Stimulated activated CD4-positive, alpha-beta T cell treated with anti-CD3 and anti-CD28 coated beads, Interleukin-4, amount 100 ng/mL, for 4 hours (primary cell): ENCODE measurements at places on chromosomes 3 and 15.

GRCh38 chr3:115523458-115523857 lies 99.9 kb upstream of the GAP43 start:
- no peak for DNase-seq

- DNase-seq = no peak
Observed at GRCh38 chr3:173823911-173824460, 426.4 kb downstream of the NLGN1 start.

- no peak for DNase-seq
Observed at GRCh38 chr3:62332017-62332416, 41.3 kb downstream of the FEZF2 start.

DNA sequence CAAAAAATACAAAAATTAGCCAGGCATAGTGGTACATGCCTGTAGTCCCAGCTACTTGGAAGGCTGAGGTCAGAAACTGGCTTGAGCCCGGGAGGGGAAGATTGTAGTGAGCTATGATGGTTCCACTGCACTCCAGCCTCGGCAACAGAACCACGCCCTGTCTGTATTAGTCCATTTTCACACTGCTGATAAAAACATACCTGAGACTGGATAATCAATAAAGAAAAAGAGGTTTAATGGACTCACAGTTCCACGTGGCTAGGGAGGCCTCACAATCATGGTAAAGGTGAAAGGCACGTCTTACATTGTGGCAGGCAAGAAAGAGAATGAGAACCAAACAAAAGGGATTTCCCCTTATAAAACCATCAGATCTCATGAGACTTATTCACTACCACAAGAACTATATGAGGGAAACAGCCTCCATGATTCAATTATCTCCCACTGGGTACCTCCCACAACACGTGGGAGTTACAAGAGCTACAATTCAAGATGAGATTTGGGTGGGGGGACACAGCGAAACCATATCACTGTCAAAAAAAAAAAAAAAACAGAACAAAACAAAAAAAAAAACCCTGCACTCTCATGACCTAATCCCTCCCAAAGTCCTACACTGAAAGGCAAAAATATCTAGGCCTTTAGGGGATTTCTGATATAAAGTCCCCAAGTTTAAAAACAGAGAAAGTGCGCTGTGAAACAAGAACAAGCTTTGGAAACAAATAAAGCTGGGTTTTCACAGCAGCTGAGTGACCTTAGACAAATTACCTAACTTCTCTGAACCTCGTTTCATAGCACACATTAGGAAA lies 224.7 kb downstream of the IGSF11 start:
- DNase-seq = no peak

DNA sequence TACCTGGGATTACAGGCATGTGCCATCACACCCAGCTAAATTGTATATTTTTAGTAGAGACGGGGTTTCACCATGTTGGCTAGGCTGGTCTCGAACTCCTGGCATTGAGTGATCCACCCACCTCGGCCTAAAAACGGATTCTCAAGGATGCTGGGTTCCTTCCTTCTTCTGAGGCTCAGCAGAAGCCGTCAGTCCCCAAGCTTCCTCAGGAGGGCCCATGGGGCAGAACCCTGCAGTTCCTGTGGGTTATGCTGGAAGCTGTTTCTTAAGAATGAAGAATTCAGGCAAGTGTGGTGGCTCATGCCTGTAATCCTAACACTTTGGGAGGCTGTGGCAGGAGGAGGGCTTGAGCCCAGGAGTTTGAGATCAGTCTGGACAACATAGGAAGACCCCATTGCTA lies 29.0 kb upstream of the ZNF710 start:
- no peak for DNase-seq

GRCh38 chr15:101614001-101614585 lies 38.1 kb downstream of the TM2D3 start:
- DNase-seq = no peak

DNA sequence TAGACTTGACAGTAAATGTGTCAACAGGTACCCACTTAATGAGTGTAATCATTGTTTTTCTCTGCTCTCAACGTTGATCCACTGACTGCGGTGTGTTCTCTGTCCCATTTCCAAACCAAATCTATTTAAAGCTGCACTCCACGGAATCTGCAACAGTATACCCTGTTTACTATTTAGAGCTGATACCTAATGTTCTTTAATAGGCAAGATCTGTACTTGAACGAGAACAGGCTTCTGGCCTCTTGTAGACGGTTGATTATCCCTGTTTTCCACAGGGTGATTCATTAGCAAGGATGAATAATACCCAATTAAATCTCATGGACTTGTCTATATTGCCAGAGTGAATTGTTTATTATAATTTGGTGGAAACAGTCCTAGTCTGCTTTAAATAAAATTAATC lies 189.9 kb downstream of the LPP start:
- DNase-seq = no peak

DNA sequence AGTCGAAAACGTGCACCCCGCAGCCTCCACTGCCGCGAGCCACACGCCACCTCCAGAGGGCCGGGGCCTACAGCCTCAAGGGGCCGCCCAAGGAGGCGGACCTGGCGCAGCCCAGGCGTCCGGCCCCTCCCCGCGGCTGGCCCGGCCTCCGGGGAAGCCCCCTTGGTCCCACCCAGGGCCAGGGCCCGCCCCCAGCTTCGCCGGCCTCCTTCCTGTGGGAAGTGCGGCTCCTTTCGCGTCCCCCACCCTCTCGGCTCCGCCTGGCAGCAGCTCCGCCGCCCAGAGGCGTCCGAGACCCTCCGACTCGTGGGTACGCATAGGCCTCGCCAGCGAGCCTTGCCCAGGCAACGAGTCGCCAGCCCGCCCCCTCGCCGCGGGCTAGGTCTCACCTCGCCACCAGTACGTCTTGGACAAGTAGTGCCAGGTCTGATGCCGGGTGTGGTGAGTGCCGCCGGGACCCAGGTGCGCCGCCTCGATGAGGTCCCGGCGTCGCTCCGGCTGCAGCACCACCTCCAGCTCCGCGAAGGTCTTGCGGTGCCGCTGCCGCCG lies 642 bp downstream of the ZBTB11 start:
- DNase-seq = peak; percentile 97

DNA sequence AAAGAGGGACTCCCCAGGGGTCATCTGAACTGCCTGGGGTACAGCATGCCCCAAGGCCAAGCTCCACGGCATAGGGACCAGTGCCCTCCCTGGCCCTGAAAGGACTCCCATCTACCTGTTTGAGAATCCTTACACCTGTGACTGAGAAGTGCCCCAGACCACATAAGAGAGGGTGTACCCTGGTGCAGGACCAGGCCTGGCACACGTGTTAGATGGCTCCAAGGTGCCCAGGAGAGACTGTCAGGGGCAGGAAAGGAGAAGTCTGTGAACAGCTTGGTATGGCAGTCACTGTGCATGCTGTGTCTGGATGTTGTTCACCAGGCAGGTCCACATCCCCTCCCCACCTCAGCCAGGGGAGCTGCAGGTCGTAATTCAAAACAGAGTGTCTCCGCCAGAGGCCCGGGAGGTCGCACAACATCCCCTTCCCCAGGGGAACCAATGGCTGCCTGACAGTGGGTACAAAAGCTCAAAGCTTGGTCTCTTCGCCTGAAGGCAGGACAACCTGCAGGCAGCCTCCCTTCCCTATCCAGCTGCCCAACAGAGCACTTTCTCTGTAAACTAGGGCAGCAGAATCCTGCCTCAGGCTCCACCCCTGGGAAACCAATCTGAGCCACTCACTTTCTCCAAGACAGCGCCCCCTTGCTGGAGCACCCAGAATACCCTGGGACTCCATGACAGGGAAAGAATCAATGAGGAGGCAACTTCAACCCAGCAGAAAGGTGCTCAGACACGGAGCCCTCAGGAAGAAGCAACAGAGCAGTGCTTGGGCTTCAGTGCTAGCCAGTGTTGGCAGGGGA lies 3.9 kb downstream of the NUP210 start:
- DNase-seq = no peak

GRCh38 chr15:99100245-99101173 lies 4.4 kb upstream of the SYNM start:
- no peak for DNase-seq

- no peak for DNase-seq
Observed at GRCh38 chr3:50322386-50323091, at the start of gene HYAL2. TSS of gene HYAL2 (minus strand) at chr3:50322745. CDS start at chr3:50320489, 2,256 bp downstream.

GRCh38 chr3:111366515-111366914 lies 175.5 kb upstream of the CD96 start:
- DNase-seq = no peak

DNA sequence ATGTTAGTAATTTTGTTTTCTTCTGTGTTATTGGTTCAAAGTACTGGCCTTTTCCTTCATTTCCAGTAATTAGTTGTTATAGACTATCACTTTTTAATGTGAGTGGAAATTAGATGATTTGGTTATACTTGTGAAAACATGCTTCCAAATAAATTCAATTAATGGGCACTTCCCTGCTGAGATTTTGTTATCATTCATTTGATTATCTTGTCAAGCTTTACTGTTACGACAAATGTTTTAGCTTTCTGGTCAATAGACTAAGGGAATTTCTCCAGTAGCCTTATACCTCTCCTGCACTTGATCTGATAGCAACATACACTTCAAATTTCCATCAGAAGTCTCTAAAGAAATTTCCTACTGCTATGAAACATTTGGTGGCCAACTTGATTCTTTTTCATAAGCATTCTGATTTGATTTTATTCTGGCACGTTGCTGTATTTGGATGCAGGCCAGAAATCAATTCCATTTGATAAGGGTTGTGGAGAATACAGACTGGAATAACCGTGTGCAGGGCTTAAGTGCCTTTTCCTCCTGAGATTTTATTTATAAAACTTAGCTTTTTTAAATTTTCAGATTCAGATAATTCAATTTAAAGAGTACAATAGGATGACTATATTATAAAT lies 573.8 kb upstream of the NAALADL2 start:
- no peak for DNase-seq

GRCh38 chr3:10623578-10624275 lies 118.3 kb upstream of the ATP2B2 start:
- no peak for DNase-seq

DNA sequence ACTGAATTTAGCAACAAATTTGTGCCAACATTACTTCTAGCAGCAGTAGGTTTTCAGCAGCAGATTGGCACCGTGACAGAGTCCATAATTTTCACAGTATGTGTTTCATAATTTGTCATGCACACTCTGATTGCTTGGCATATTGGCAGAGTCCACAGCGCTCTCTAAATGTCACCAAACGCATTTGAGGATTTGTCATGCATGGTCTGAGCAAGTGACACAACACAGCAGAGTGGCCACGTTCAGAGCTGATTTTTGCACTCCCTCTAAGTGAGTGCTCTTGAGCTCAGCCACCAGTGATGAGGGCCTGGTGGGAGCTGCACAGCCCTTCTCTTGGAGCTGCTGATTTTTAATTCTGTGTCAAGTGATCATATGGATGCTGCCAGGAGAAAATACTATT lies 1270.8 kb downstream of the ROBO1 start:
- DNase-seq = no peak

GRCh38 chr3:117105686-117106085 lies 396.1 kb downstream of the TUSC7 start:
- DNase-seq = no peak

DNA sequence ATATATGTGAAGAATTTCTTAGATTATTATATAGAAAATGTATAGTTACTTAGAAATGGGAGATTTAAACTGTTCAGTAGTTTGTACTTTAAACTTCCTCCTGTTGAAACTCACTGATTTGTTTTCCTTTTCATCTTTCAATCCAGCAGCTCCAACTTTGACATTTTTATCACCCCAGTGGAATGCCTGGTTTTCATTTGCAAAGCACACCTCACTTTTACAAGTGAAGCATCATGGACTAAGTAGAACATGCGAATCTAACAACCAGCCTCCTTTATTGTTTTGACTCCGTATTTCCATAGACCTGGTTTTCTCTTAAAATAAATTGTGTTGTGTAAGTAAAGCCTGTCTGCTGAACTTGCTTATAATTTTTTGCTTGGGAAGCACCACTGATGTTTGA lies 97.8 kb upstream of the ROBO2 start:
- no peak for DNase-seq

- no peak for DNase-seq
Observed at GRCh38 chr15:94036156-94036555, 195.2 kb upstream of the MCTP2 start.

DNA sequence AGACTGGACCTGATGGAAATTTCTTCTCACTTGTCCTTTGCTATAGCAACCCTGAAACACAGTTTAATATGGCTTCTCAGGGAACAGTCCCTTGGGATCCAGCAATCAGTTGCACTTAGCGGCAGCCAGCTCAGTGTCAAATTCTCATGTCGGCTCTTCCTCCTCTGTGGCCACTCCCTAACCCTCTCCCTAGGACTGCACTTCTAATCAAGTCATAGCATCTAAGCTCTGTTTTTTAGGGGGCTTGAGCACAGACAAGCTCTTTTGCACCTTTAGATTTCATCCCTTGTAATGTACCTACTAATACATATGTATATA lies 250.5 kb upstream of the TLE3 start:
- no peak for DNase-seq

DNA sequence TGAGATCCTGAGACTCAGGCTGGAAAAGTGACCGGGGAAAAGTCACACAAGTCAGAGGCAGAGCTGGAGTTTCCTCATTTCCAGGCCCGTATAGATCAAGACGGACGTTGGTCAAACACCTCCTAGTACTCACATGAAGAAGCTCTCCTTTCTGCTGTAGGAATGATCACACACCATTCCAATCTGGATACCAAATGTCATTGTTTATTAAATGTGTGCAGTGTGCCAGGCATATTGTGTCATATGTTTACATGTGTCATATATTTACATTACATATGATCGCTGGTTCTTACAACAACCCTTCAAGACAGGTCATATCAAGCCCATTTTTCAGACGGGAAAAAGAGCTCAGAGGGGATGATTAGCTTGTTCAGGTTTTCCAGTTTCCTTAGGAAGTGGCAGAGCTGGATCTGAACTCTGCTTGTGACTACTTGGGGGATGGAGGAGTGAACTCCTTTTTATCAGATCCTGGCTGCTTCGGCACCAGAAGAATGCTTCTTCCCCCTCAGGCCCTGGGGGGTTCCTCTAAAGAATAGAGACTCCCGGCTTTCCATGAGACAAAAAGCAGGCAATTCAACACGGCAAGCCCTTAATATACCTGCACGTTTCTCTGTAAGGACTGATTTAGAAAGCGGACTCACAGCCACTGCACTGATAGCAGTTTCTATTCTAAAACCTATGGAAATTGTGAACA lies 41.9 kb downstream of the FAM43A start:
- no peak for DNase-seq

- no peak for DNase-seq
Observed at GRCh38 chr3:57436195-57436761, 107.9 kb downstream of the DNAH12 start.

DNA sequence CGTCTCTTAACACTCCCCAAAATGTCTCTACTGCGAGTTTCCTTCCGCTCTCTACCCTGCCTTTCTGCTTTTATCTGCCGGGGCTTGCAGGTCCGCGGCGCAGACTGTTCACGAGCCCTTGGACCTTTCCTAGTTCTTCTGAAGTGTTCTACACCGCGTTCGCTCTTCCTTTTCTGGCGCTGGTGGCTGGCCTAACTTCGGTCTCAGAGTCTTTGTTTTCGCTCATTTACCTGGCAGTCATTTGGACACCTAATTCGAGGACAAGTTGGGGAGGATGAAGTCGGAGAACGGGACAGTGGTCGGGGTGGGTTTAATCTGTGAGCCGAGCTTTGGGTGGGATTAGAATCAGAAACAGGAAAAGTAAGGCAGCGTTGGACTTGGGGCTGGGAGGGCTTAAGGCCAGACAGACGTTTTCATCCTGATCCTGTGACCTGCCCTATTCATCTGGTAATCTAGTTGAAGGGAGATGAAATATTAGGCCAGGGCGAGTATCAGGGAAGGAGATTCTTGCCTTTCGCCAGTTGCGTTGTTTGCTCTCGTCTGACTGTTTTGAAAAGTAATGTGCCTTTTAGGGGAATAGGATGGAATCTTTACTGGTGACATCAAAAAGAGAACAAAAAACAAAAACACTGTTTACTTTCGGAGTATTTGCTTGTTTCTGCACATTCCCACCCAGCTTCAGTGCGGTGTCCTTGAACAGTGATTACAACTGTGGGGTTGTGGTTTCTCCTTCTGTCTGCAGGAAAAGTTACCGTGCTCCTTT lies 1.8 kb downstream of the DIPK2A start:
- DNase-seq = no peak
